BE2C (cell line): ENCODE measurements at places on chromosomes 7 and 10.

DNA sequence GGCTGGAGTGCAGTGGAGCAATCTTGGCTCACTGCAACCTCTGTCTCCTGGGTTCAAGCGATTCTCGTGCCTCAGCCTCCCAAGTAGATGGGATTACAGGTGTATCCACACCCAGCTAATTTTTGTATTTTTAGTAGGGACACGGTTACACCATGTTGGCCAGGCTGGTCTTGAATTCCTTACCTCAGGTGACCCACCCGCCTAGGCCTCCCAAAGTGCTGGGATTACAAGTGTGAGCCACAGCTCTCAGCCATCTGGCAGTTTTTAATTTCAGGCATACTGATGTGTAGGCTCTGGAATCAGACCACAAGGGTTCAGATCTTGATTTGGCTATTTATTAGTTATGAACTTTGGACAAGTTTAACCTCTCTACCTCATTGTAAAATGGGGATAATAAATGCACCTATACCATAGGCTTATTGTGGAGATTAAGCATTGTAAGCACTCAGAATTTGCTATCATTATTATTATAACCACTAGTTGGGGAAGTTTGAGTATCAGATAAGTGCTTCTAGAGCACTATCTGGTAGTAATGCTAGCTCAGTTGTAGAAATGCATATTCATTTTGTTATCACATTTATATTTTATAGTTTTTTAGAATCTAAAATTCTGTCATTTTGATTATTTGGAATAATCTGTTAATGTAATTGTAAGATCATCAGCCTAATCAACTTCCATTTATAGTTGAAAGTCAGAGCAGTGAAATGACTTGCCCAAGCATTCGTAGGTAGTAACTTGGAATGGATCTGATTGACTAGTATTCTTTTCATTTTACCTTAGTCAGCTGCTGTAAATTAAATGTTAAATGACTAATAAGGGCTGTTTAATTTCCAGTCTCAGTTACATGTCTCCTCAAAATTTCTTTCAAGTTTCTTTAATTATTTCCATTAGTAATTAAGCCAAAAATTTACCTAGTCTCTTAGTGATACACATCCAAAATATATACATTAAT is 22.5 kb downstream of the KMT2E start:
- DNase-seq = no peak

DNA sequence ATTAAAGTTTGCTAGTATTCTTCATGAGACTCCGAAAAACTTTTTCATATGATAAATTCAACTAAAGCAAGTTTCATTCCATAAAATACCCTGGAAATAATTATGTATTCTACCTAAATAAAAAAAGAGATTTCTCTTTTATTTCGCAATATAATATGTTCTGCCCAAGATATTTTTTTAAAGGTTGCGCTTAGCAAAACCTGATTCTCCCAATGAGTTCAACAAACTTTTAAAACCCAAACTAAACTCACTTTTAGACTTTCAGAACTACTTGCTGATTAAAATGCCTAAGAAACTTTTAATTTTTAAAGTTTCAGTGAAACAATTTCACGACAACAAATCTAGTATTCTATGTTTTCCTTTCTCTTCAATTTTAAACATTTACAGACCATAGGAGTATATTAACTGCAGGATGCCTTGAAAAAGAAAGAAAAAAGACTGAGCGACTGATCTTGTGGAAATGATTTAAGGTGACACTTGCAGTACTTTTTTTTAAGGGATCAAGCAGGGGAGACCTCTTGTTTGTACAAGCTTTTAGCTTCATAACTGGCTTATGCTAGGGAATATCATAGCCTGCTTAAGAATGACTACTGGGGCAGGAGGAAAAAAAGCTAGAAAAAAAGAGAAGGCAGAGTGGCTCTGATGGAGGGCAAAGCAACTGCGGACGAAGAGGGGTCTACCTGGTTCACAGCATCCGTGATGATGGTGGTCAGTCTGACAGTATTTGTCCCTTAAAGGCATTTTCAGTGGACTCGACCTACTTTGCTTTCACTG is 1.5 kb downstream of the ZNF800 start:
- DNase-seq = no peak

- no peak for DNase-seq
Observed at GRCh38 chr7:14018751-14019150, 29.3 kb upstream of the ETV1 start.

- peak; percentile 79 for DNase-seq
Observed at GRCh38 chr7:113086431-113086888, at the start of gene GPR85. TSS of gene GPR85 (minus strand) at chr7:113086827. CDS start at chr7:113084721, 2,106 bp downstream.

GRCh38 chr10:35464825-35465456 is 128.6 kb downstream of the CCNY start:
- no peak for DNase-seq

DNA sequence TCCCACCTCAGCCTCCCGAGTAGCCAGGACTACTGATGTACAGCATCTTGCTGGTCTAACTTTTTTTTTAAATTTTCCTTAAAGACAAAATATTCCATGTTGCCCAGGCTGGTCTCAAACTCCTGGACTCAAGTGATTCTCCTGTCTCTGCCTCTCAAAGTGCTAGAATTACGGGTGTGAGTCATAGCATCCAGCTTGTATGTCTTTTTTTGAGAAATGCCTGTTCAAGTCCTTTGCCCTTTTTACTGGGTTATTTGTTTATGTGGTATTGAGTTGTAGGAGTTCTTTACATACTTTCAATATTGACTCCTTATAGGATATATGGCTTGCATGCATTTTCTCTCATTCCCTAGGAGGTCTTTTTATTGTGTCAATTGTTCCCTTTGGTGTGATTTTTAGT is 486.4 kb downstream of the MAGI2 start:
- DNase-seq = no peak

GRCh38 chr10:8380833-8381496 is 326.5 kb downstream of the GATA3 start:
- DNase-seq = no peak

DNA sequence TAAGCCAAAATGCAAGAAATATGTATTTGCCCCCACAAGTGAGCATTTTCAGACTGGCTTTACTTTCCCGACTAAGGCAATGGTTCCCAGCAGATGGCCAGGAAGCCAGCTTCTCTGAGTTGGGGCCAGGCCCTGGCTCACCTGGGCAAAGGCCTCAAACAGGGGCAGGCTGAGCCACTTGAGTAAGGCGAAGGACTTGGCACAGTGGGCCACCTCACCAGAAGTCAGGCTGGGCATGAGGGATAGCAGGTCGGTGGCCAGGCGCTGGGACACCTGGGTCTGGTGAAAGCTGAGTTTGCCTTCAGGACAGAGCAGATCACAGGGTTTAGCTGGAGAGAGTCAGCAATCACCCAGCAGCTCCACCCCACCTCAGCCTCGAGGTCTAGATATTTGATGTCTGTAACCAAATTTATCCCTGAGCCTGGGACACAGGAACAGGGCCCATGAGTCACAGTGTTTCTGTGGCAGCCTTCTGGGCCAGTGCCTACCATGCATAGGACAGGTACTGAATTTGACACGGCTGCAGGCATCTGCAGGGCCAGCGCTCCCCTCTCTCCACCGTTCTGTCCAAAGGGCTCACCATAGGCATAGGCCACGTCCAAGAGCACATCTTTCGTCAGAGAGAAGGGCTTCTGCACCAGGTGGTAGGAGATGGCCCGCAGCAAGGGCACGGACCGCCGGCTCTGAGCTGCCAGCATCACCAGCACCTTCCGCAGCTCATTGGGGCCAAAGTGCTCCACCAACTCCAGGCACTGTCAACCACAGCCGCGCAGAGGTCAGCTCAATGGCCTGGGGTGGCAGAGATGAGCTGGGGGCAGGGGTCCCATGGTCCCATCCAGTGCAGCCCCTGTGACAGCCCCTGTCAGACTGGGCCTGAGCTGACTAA is 7.3 kb downstream of the TBRG4 start:
- DNase-seq = no peak

DNA sequence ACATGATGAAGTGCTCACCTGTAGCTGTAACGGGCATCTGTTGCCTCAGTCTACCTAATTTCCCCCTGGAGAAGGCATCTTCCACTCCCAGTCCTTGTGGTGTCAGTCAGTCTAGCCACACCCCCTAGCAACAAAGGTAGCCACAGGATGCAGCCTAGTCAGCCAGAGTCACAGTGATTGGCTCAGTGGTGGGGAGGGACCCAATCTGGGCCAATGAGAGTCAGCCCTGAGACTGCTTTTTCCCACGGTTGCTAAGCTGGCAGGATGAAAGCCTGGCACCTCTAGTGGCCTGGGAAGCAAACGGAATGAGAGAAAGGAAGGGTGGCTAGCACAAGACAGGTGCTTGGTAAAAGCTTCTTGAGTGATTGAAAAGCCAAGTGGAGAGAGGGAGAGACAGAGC is 118.6 kb downstream of the SH3PXD2A start:
- DNase-seq = peak; percentile 82

DNA sequence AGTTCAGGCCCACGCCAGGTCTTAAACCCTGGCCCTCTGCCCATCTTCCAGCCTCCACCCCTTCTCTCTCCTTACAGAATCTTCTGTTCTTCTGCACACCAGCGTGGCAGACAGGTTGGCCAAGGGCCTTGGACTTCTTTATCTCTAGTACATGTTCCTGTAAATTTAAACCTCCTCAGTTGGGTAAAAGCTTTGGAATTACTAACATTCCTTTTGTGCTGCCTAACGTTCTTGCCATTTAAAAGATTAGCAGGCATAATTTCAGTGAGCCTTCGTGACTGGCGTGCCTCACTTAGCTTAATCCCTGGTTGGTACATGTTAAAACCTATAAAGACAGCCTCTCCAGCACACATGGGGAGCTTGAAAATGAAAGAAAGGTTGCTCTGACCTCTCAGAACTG is 192.2 kb downstream of the CUX1 start:
- no peak for DNase-seq

DNA sequence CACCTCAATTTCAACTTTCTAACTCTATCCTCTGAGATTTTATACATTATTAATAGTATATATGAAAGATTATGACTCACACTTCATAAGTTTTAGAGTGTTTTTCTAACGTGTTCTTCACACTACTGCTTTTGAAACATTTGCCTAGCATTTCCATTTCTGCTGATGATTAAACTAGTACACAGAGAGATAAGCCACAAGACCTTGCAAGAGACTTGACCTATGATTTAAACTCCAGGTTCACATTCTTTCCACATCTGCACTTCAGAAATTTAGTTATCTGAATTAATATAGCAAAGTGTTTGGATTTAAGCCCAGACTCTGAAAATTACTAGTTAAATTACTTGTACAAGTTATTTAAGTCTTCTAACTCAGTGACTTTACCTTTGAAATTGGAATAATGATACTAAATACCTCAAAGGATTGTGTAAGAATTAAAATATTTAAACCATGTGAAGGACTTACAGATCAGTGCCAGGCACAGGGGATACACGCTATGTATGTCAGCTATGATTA is 66.6 kb downstream of the PCLO start:
- DNase-seq = no peak

DNA sequence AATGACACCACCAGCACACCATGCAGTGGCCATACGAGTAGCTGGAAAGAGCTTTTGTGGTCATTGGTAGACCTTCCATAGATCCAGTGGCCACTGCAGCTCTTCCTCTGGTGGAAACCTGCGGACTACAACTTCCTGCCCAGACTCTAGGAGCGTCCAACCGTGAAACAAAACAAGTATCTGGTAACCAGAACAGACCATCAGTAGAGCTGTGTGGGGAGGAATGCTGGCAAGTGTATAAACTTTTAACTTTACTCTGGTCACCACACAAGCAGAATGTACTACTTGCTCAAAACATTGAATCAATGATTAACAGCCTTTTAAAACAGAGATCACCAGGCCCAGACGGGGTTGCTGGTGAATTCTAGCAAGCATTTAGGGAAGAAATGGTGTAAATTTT is 154.7 kb upstream of the DGKB start:
- DNase-seq = peak; percentile 34

GRCh38 chr7:33452805-33453502 is 323.6 kb downstream of the BBS9 start:
- DNase-seq = no peak

- DNase-seq = peak; percentile 80
Observed at GRCh38 chr10:70652761-70653657, 19.3 kb upstream of the ADAMTS14 start.

GRCh38 chr7:127619681-127620405 is 1.9 kb upstream of the PAX4 start:
- DNase-seq = no peak

DNA sequence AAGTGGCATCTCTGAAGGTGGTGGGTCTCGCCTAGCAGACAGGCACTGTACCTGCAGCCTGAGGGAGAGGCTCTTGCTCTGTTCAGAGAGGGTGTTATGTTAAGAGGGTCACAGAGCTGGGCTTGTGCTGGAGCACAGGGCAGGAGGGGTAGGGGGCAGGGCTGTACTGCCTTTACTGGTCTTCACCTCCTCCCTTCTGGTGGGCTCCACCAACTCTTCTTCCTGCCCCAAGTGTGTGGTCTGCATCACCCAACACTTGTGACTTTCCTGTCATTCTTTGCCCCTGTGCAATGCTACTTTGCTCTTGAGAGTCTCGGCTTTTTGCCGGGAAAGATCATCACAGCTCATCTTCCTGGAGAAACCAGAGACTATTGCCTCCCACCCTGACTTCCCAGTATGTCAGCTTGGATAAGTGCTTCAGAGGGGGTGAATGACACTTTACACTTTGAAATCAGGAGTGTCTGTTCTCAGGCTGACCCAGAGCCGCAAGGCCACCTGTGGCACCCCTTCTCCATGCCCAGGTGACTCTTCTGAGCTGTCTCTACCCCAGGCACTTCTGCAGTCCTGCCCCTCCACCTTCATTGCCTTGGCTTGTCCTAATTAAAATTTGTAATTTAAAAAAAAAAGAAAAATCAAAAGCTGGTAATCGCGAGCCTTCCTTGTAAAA is 38.4 kb upstream of the IKZF1 start:
- DNase-seq = no peak

GRCh38 chr10:1858048-1858447 is 120.7 kb upstream of the ADARB2 start:
- no peak for DNase-seq

DNA sequence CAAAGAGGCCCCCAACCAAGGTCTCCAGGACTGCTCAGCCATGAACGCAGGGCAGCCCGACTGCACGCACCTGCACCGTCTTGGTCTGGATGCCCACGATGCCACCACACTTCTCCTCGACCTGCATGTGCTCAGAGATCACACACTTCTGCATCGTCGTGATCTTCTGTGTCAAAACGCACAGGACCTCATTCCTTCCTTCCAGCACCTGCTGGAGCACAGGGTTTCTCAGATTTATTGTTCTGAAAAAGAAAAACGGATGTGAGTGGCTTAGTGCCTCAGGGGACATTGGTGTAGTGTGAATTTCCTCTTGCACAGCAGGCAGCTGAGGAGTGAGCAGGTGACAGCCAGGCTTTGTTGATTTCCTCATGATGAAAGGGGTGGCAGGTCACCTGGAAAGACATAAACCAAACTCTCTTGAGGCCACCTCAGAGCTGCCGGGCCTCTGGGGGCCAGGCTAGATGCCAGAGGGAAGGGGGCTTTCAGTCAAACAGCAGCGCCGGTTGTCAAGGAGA is 38.2 kb downstream of the GSDME start:
- no peak for DNase-seq
